ENCODE measurements at places on chromosomes 13 and 19.

DNA sequence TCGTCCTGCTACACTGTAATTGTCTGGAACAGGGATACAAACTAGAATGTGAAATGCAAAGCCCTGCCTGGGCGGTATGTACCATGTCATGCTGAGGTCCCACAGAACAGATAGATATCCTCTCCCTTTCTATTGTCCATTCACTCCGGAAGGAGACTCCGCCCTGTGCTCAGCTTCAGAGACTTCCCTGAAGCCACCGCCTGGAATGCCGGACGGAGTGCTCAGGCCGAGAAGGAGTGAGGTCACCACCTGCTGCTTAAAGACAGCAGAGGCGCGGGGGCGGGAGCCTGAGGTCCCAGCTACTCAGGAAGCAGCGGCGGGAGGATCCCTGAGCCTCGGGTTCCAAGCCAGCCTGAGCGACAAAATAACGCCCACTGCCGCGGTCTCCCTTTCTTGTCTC, 890 bp upstream of the ZNF611 start:
- no peak for DNase-seq

- DNase-seq: no peak
These were observed 900 bp downstream of the PPP1R13L start for GRCh38 chr19:45403781-45404556.

- DNase-seq: no peak
These were observed 44.5 kb upstream of the GTF3A start for GRCh38 chr13:27379694-27380641.

DNA sequence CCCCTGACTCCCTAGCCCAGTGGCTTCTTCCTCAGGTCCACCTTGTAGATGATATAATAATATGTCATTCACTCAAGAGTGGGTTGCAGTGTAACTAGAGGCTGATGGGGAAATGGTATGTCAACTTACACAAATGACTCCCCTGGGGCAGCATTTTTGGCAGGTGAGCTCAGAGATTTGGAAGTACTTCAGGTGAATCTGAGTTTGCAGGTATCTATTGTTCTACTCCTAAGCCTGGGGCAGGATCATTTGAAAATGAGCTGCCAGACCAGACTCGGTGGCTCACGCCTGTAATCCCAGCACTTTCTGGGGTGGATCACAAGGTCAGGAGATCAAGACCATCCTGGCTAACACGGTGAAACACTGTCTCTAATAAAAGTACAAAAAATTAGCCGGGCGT, 11.6 kb upstream of the CNMD start:
- no peak for DNase-seq

GRCh38 chr19:39568604-39569003, 28.6 kb upstream of the EID2 start:
- DNase-seq: no peak

GRCh38 chr13:92745258-92745657, 481.3 kb upstream of the GPC6 start:
- DNase-seq: no peak

DNA sequence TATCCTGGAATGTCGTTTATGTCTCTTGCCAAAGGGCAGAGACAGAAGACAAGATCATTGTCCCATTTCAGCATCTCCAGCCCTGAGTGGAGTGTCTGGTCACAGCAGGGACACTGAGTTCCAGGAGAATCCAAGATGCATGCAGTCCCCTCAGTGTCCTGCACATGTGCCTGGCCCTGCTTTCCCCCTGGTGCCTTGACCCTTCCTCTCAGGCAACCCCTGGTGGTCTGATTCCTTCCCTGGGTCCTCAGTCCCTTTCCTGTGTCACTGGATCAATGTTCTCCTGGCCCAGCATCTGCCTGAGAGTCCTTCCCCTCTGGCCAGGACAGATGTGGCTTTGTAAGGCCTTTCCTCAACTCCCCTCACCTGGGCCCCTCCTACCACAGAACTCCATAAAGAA, 9.0 kb downstream of the CEACAM21 start:
- DNase-seq: no peak

DNA sequence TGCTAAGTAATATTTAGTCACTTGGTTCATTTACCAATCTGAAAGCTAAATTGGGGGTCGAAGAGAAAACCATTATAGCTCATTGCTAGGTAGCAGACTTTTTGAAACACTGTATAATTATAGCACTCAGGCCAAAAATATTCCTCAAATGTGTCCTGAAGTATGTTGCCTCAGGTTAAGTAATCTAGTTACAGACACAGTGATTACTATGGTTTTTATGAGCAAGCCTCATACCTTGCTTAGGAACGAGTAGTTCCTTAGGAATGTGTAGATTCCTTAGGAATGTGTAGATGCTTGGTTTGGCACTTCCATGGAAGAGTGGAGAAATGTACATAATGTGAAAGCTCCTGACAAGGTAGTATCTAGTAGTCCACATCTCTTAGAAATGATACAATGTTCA, 387.5 kb downstream of the LMO7 start:
- no peak for DNase-seq

DNA sequence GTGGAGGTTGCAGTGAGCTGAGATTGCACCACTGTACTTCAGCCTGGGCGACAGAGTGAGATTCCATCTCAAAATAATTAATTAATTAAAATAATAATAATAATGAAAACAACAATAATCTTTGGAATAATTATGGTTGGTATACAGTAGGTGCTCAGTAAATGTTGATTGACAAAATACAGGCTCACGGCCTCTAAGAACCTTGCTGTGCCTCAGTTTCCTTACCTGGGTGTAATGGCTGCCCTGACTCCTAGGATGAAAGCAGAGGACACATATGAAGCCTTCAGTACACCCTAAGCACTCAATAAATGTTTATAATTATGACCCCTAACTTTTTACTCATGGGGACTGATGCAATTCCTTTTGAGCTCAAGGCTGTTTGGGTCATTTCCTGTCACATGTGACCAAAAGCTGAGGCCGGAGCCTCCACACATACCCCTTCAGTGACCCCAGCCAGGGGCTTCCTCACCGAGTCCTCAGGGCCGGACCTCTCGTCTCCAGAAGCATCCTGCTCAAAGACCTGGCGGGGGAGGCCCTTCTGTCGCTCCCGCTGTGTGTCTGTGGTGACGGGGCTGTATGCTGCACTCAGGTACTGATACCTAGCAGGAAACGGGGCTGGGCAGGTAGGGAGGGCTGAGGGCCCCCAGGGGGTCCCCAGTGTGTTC, 10.5 kb downstream of the DOCK6 start:
- no peak for DNase-seq

DNA sequence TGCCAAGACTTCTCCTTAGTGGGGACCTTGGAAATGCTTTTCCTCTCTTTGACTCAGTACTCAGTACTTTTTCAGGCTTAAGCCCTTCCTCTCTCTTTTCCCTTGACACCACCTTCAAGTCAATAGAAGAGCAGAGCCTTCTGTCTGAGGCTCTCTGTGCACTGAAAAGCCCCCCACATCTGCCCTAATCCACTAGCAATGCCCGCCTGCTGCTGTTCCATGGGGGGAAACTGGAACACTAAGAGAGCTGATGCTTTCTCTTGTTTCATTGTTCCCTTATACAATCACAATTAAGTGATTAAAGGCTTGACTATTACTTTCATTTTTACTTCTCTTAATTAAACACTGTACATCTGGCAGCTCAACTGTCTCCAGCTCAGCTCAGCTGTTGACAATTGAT, 254.5 kb downstream of the SLITRK6 start:
- peak; percentile 80 for DNase-seq

- DNase-seq: peak; percentile 49
These were observed 7.0 kb upstream of the CBLC start for GRCh38 chr19:44770550-44771257.

DNA sequence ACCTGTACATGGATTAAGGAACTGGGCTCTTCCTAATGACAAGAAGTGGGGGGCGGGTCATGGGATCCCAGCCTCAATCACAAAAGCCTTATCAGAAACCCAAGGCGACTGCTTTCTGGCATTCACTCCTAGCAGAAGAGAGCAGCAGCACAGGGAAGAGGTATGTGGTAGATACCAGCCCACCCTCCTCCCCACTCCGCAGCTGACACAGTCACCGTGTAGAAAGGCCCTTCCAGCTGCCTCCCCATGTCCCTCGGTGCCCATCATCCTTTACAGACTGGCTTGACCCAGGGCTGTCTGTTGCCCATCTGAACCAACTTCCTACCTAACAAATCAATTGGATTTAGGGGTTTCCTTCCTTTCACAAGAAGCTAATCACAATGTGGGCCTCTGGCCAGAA, 3.1 kb upstream of the DHRS12 start:
- no peak for DNase-seq

DNA sequence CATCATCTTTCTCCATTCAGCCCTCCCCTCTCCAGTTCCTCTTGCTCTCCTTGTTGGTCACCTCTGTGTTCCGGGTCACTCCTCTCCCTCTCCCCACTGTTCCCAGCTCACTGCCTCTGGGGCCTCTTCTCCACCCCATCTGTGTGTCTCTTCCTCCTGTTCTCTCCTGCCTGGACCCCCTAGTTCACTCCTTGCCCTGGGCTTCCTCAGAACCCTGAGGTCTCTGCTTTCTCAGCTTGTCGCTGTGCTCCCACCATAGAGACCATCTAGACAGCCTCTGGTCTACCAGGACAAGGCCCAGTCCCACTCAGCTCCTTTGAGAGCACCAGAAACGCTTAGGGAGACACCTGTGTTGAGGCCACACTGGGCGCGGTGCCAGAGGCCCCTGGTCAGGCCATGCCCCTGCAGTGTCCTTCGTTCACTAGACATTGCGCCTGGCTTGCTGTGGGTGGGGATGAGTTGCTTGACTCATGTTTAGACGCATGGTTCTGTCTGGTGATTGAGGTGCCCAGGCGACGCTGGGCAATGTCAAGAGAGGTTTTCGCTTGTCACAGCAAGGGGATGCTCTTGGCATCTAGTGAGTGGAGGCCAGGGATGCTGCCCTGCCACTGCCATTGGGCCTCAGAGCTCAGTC, 4.8 kb downstream of the LENG9 start:
- no peak for DNase-seq

- DNase-seq: peak; percentile 24
These were observed at the start of gene ENOX1 for GRCh38 chr13:43786766-43787517. Gene ENOX1, minus strand, starts transcription at chr13:43786972.

DNA sequence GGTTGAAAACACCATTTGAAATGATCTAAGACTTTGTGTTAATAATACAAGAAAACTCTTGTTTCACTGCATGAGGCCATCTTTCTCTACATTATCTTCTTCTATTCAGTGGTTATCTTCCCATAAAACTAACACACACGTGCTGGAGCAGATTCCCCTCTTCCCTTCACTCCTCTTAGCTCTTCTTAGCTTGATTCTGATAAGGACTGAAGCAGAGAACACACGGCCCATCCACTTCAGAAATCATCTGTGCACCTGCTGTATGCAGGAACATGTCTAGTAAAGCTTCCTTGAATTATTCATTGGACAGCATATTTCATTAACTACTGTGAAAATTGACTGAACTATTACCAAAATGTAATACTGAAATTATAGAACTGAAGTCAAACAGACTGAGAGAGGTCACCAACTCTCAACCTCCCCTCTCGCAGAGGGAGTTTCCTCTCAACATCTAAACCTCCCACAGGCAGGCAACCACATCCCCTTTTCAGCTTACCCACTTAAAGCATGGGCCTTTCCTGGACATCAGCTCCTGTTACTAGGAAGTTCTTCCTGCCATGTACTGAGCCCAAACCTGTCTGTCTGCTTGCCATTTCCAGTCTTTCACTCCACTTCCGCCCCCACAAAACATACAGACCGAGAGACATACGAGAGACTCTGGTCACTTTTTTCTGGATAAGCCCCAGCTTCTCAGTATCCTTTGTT, 113.9 kb downstream of the CRYL1 start:
- no peak for DNase-seq

GRCh38 chr19:49840321-49840720, 10.6 kb upstream of the PTOV1 start:
- no peak for DNase-seq
